Activated T-cell treated with anti-CD3 and anti-CD28 coated beads for 4 hours (primary cell): ENCODE measurements at places on chromosomes 7 and 10.
A peak's percentile ranks its signal among the peaks of the same experiment; 100 is the strongest.

DNA sequence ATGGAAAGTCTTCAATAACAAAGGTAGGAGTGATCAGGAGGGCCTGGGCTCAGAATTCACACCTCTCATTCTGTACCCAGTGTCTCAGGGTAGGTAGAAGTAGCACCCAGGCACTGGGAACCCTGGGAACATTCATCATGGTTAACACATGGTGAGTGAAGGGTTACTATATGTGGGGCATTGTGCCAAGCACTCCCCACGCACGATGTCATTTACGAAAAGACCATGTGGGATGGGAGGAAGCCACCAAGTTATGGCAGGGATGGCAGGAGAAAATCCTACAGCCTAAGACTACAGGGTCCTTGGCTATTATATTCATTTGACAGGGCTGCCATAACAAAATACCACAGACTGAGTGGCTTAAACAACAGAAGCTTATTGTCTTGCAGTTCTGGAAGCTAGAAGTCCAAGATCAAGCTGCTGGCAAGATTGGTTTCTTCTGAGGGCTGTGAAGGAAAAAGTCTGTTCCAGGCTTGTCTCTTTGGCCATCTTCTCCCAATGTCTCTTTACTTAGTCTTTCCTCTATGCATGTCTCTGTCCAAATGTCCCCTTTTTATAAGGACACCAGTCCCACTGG, 27.7 kb upstream of the DDIT4 start:
- DNase-seq, result no peak

- DNase-seq, result no peak
Measured at GRCh38 chr7:31407178-31407676, 66.7 kb upstream of the NEUROD6 start.

DNA sequence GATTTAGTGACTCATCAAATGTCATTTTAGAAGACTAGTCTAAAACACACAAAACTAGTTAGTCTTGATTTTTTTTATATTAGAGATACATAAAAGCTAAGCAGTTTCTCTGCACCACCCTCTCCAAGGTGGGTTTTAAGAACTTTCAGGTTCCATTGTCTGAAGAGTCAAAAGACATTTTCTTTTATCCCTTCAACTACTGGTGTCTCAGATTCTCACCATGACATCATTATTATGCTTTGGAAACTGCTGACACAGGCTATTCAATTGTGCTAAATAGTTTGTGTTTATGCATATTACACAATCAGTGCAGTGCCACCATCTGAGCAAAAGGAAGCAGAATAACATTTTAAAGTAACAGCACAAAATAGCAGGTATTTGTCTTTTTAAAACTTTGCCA, 52.2 kb downstream of the IGF2BP3 start:
- DNase-seq, result no peak

DNA sequence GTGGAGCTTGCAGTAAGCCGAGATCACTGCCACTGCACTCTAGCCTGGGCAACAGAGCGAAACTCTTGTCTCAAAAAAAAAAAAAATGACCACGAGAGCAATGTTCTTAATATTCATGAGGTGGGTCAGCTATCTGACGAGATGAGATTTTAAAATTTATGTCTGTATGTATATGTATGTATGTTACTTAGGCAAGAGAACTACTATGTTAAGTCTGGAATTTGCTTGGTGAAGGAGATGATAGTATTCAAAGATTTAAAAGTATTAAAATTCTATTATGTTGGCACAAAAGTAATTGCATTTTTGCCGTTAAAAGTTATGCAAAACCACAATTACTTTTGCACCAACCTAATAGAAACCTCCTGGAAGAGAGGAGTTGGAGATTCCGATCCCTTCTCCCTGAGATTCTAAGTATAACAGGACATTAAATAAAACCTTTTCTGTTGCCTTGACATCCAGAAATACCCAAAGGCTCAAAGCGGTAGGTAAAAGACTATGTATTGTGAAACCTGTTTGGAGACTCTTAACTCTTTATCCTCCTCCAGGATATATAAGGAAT, 114.3 kb upstream of the TNS3 start:
- no peak for DNase-seq

DNA sequence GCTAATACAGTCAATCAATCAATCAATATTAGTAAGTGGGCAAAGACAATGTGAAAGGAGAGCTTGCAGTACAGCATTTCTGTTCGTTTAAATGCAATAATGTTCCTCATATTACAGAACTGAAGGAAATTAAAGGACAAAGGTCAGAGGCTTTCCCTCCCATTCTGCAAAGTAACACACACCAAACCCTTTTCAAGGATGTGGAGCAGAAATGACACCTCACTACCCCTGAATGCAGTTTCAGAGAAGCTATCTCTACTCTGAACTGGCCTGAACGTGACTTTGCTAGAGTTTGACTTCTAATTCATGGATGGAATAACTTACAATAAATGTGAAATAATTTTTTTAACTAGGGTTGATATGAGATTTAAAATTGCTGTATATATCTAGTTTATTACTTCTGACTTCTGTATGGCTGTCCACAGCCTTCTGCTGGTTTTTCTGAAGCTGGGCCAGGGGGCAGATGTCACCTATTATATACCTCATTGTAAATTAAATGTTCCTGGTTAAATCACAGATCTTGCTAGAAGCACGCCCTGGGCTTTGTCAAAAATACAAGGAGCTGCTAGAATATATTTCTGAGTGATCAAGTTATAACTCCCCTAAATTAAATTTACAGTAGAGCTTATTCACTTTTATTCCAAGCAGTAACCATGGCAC, 156.9 kb upstream of the C7orf33 start:
- DNase-seq, result no peak

DNA sequence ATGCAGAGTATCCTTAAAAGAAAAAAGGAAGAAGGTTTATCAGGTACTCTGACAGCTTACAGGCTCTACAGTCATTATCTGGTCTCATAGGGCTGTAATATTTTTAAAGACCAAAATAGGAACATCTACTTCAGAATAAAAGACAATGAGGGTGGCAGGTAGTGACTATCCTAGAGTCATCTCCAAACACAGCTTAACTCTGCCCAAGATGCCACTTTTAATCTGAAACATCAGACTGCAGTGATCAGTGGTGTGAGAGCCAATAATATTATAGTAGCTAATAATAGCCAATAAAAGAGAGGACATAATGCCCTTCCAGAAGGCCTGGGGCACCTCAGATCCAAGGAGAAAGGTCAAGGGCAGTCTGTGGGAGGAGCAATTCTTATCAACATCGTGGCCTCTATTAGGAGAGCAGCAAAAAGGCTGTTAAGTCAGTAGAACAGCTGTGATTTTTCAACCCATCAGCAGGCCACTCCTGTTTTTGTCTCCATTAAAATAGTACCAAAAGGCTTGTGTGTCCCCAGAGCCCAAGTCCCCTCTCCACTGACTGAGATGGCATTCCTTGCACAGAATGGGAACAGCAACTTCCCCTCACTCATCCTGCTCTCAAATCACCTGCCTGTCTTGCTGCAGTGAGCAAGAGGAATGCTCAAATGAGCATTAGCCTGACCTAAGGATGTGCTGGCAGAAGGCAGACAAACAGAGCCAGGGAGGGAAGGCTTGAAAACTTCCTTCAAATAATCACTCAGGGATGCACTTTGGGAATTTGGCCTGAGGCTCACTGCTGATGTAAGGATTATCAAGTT, 20.7 kb upstream of the SPOCK2 start:
- no peak for DNase-seq

GRCh38 chr10:121138112-121138860, 287.1 kb downstream of the WDR11 start:
- no peak for DNase-seq

DNA sequence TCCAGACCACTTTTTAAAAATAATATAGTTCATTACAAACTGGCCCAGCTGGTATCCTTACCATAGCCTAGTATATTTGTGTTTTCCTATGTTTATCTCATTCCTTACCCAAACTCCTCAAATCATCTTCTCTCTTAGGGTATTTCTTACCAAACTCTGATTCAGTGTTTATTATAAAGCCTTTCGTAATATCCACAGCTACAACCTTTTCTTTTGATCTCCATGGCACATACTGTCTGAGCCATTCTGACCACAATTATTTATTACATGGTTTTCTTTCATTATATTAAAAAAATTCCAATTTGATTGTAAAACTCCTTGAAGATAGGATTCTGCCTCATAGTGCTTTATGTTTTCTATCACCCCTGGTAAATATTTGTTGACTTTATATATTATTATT, 94.2 kb downstream of the LRMDA start:
- no peak for DNase-seq

DNA sequence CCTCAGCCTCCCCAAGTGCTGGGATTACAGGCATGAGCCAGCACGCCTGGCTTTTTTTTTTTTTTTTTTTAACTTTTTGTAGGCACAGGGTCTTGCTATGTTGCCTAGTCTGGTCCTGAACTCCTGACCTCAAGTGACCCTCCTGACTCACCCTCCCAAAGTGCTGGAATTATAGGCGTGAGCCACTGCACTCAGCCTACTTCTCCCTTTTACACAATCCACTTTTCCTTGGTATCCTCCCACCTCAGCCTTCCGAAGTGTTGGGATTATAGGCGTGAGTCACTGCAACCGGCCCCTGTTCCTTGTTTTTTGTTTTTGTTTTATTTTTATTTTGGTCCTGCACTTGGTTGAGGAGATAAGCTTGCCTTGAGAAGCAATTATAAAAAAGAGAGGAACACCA, 75.9 kb upstream of the KMT2C start:
- no peak for DNase-seq

- DNase-seq, result no peak
Measured at GRCh38 chr7:133512560-133512959, 259.7 kb downstream of the EXOC4 start.

GRCh38 chr7:111137296-111138192, 46.6 kb downstream of the LRRN3 start:
- peak; percentile 4 for DNase-seq

DNA sequence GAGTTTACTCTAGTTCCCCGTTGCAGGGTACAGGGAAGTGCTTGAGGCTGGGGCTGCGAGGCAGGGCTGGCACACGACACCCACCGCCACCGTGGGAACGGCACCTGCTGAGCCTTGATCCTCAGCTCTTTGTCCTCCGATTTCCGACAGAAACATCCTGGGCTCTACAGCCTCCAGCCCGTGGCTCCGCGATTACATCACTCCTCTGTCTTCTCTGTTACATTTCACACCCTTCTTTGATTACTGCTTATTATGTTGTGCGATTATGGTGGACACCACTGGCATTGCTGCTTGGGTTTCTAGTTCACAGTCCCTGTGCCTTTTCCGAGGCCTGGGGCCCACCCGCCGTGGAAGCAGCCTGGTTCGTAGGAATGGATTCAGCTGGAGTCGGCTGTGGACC, 26.9 kb downstream of the FKBP6 start:
- DNase-seq, result no peak

GRCh38 chr10:19592276-19592675, 224.0 kb upstream of the PLXDC2 start:
- no peak for DNase-seq

- no peak for DNase-seq
Measured at GRCh38 chr10:110017907-110018306, 10.1 kb downstream of the ADD3 start.

DNA sequence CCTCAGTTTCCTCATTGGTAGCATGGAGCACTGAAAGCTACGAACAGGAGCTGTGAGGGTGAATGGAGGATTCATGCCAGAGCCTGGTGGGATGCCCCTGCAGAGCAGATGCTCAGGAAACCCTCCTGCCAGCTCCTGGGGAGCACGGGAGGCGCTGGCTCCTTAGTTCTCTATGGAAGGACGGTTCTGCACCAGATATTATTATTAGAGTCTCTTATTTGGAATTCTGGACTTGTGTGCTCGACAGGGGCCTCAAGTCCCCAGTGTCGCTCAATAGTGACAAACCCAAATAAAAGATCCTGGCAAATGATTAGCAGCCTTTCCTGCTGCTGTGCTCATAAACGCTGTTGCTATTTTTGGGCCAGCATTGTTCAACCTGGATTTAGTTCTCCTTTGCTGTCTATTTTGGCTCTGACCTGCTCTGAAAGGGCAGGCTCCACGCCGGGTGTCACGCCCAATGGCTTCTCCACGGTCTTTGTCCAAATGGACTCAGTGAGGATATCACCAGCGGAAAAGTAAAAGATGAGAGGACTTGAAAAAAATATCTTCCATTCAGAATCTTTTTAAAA, 23.0 kb upstream of the KLF6 start:
- no peak for DNase-seq

DNA sequence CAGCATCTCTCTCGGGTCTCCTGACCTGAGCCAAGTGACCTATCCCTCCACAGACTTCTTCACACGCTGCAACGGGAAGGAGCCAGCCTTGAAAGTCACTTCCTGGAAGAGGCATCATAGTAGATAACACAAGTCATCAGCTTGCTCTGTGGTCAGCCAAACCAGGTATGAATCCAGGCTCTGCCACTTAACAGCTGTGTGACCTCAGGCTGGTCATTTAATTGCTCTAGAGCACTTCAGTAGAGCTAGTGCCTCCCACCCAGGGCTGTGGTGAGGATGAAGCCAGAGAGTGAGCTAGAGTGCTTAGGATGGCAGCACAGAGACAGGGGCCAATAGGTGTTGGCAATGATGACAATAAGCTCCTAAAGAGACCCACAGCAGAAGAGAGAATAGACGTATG, 247.7 kb upstream of the ZMIZ1 start:
- DNase-seq, result no peak

DNA sequence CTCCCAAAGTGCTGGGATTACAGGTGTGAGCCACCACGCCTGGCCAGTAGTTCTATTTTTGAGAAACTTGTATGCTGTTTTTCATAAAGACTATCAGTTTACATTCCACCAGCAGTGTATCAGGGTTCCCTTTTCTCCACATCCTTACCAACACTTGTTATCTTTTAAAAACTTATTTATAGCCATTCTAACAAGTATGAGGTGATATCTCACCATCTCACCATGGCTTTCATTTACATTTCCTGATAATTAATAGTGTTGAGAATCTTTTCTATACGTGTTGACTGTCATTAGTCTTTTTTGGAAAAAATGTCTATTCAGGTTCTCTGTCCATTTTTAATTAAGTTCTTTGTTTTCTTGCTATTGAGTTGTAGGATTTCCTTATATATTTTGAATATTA, 416.1 kb downstream of the NEBL start:
- no peak for DNase-seq

DNA sequence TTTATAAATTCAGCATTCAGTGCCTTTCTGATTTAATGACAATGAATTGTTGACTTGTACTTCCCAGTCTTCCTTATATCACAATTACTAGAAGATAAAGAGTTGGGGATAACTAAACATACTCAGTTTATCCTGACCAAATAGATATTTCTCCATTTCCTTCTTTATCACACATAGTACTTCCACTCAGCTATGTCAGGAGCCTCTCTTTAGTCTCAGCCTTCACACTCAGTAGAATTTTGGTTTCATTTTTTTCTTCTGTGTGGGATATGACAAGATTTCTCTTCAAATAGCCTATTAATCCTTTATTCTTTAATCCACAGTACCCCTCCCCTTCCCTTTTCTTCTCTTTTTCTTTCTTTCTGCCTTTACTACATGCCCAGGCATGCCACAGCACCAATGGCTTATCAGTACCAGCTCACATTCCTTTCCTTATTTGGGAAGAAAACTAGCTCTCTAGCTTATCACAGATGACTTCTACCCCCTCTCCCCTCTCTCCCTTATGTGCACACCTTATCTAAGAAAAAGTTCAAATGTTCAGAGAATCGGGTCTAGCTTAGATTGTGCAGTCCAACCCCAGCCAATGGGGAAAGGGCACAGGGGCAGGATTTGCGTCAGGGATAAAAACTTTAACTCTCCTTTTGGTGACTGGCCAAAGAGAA, 109.0 kb downstream of the PHF14 start:
- DNase-seq, result no peak

- no peak for DNase-seq
Measured at GRCh38 chr10:104903433-104903832, 262.3 kb downstream of the SORCS3 start.
